ENCODE measurements at places on chromosomes 3 and 15.

GRCh38 chr3:123941121-123941520, 19.9 kb downstream of the CCDC14 start:
- DNase-seq, result no peak

DNA sequence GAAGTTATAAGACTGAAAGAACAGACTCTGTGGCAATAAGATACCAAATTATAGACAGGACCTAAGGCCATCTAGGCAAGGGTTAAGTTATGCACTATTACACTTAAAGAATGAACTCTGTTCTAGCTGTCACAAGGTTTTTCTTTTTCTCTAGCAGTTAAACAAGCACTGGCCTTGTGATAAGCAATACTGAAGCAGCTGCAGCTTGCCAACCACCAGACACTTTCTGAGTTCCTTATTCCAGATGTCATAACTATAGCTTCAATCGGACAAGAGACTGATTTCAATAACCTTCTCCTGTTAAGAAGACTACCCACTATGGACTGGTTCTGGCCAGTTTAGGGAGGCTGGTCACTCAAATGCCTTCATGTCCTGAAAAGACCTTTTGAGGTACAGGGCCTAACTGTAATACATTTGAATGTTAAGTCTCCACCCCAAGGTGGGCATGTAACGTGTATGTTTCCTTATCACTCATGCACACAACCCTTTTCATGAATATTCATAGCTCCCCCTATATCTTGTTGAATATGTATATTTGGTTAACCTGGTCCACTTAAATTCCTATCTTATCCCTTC, 85.8 kb downstream of the CFAP20DC start:
- no peak for DNase-seq

- no peak for DNase-seq
These were observed 15.2 kb downstream of the CSRNP1 start for GRCh38 chr3:39137991-39138803.

GRCh38 chr3:37996785-37997301, 6.3 kb downstream of the VILL start:
- peak; percentile 76 for DNase-seq

- no peak for DNase-seq
These were observed 252.8 kb downstream of the ZIC1 start for GRCh38 chr3:147661916-147662315.

DNA sequence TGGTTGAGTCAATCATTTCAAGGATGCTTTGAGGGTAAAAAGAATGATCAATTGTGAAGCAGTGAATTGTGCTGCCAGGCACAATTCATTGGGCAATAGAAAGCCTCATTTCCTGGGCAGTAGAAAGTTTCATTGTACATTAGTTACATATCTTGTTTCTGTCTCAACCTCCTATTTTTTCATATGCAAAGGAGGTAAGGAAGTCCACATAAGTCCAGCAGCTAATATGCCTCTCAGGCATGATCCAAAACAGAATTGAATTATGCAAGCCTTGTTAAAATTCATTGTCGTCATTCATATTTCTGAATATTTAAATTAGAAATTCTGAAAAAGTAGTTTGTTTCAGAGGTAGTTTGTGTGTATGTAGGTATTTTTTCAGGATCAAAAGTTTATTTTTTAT, 65.8 kb downstream of the TFRC start:
- no peak for DNase-seq

GRCh38 chr15:74207652-74208440, 5.3 kb upstream of the STRA6 start:
- no peak for DNase-seq

GRCh38 chr3:134126153-134126552, 96.4 kb upstream of the SLCO2A1 start:
- no peak for DNase-seq

GRCh38 chr3:180762866-180763265, 83.6 kb upstream of the CCDC39 start:
- no peak for DNase-seq

GRCh38 chr15:36905908-36906307, 194.4 kb downstream of the MEIS2 start:
- DNase-seq, result no peak

DNA sequence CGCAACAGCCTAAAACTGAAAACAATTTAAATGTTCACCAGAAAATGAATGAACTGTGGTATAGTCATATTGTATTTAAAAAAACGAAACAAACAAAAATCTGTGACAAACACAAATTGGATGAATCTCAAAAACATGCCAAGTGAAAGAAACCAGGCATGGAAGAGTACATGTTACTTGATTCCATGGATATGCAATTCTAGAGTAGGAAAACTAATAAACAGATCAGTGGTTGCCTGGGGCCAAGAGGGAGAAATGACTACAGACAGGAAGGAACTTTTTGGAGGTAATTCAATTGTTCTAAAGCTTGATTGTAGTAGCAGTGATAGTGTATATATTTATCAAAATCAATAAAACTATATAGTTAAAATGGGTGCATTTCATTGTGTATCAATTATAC, 16.8 kb downstream of the UBE3A start:
- DNase-seq, result no peak

DNA sequence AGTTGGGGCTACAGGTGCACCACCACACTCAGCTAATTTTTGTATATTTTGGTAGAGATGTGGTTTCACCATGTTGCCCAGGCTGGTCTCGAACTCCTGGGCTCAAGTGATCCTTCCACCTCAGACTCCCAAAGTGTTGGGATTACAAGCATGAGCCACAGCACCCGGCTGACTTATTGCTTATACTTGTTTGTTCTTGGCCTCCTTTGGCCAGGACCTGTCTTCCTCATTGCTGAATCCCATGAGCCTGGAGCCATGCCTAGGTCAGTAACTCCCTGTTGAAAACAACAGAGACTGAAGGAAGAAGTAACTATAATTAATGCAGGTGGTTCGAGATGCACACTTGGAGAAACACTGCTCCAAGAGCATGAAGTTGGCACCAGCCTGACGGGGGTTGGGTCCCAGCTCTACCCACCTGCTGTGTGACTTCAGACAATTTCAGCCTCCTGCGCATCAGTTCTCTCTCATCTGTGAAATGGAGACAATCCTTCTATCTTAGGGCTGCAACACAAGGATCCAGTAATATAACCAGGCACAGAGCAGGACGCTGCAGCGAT, 38.9 kb downstream of the CPN2 start:
- no peak for DNase-seq

- peak; percentile 46 for DNase-seq
These were observed 53.4 kb upstream of the CCDC174 start for GRCh38 chr3:14598143-14598569.

DNA sequence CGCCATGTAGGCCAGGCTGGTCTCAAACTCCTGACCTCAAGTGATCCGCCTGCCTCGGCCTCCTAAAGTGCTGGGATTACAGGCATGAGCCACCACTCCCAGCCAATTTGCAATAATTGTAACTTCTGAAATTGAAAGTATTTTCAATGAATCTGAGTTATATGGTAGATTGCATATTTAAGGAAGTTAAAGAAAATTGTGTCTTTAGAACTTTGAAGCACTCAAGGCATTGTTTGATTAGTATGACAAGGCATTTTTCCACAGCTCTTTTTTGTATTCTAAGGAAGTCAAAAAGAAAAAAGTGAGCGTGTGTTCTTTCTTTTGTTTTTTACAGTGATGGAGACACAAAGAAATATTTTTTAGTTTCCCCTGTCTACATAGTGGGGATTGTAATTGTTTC, 15.7 kb upstream of the RPLP1 start:
- no peak for DNase-seq

GRCh38 chr3:115436767-115437301, 186.5 kb upstream of the GAP43 start:
- DNase-seq, result no peak

- no peak for DNase-seq
These were observed 302.5 kb downstream of the OCA2 start for GRCh38 chr15:27796405-27797320.

DNA sequence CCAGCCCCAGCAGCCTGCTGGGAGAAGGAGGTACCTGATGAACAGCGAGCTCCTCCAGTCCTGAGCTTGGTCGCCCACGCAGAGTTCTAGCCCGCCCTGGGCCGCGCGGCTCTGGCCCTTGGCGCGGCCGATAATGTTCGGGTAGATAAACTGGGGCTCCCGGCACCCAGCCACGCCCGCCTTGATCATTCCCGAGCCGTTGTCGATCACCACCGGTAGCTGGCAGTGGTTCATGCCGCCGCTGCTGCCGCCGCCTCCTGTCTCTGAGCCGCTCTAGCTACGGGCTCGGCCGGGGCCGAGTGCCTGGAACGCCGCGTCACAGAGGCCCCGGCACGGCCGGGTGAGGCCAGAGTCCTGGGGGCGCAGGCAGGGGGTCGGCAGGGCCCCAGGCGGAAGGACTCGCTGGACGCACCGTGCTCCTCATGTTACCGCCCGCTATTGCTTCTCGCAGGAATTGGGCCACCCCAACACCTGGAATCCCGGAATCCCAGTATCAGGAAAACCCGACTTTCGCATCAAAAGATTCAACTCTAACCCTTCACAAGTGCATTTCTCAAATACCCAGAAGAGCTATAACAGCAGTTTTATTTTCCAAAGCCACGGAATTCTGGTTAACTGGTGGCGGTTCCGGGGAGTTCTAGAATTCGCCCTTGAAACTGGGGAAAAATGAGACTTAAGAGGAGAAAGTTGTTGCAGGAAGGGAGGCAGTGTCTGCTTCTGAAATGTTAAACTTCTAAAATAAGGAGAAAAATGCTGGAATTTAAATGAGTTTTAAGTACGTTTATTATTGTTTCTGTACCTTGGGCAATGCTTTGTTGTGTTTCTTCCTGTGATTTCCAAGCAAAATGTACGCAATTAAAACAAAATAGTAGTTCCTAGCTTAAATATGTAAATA, at the start of gene ACTRT3:
ACTRT3 (minus strand) TSS at position 275 of the 895 bp plus-strand sequence; CDS start at position 234, 41 bp downstream.
- DNase-seq, result peak; percentile 61

DNA sequence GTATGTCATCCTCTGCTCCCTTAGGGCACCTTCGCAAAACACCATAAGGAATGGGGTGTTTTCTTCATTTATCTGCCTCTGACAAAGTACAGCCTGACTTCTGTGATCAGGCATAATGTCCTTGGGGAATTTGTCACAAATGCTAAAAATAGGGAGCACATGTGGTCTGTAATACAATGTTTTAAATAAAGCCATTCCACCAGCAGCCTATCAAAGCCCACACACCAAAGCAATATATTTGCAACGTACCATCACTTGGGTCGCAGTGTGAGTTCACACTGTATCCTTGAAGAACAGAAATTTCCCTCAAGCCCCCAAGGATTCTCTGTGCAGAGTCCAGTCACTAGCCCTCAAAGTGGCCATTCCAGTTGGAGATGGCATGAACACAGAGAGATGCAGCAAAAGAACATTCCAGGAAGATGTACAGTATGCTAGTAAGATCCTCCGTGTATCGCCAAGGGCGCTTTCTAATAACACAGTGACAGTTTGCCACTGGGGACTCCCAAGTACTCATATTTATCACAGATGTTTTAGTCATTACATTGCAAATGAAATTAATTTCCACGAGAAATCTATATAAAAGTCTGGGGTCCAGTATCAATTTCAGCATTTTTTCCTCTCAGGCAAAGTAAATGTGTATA, 246.7 kb downstream of the MCTP2 start:
- no peak for DNase-seq

GRCh38 chr3:82093641-82094040, 332.2 kb upstream of the GBE1 start:
- no peak for DNase-seq

- no peak for DNase-seq
These were observed 7.1 kb downstream of the POMGNT2 start for GRCh38 chr3:43098761-43099160.

DNA sequence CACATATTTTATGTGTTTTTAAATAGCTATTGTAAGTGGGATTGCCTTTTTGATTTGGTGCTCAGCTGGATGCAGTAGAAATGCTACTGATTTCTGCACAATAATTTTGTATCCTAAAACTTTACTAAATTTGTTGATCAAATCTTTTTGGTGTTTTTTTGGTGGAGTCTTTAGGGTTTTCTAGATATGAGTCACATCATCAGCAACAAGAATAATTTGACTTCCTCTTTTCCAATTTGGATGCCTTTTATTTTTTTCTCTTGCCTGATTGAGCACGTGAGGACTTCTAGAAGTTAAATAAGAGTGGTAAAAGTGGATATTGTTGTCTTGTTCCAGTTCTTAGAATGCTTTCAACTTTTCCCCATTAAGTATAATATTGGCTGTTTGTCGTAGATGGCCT, 51.3 kb downstream of the TLNRD1 start:
- DNase-seq, result no peak

DNA sequence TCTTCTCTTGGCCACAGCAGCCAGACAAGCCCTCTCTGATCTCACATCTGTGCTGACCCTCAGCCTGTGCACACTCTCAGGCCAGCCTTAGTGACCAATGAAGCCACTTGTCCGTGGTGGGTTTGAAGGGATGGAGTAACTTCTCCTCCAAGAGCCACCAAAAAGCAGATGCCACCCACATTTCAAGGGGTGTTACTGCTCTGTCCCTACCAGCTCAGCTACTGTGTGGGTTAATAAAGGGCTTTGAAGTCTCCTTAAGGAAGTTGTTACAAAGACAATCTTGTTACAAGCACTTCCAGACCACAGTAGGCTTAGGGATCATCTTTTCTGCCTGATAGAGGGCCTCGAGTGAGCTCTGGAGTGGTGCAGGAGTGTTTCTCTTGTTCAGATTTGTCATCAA, 3.3 kb upstream of the CA12 start:
- DNase-seq, result no peak

DNA sequence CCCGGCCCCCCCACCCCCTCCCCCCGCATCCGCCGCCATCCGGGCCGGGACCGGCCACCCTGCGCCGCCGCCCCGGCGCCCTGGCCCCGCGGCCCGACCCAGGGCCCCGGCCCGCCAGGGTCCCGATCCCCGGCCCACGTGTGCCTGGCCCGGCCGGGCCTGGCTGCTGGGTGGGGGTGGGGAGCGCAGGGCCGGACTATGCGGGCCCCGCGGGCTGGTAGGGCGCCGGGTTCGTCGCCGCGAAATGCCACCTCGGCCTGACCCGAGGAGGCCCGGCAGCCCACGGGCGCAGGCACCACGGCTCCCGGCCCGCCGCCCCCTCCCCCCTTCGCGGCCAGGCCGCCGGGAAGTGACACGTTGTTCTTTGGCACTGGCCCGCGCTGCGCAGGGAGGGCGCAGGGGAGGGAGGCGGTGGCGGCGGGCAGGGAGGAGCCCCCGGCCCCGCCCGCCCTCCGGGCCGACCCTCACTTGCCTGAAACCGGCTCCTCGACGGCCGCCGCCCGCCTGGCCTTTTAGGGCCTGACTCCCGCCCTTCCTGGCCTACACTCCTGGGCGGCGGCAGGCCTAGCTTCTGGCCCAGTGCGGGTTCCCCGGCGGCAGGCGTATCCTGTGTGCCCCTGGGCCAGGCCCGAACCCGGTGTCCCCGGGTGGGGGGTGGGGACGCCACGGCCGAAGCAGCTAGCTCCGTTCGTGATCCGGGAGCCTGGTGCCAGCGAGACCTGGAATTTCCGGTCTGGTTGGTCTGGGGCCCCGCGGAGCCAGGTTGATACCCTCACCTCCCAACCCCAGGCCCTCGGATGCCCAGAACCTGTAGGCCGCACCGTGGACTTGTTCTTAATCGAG, 515 bp downstream of the EIF4G1 start:
- peak; percentile 72 for DNase-seq

GRCh38 chr15:39869858-39870515, 50.1 kb downstream of the GPR176 start:
- DNase-seq, result no peak

DNA sequence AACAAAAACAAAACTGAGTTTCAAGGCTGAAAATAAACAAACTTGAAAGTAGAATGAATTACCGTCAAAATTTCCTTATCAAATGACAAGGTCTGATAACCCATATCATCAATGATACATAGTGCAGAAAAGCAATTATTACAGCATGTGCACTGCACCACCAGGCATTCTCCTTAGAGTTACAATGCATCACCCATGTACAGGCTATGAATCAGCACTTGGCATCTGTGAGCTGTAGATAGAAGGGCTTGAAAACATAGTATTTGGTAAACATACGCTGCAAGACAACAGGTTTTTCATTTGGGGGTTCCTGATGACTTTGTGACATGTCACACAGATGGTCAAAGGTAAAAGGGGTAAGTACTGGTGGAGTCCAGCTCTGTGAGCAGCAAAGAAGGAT, 265.1 kb downstream of the CTNNB1 start:
- DNase-seq, result no peak

Data from activated naive CD4-positive, alpha-beta T cell treated with anti-CD3 and anti-CD28 coated beads, Interleukin-2, amount 50 U/mL, for 16 hours (primary cell).